ENCODE measurements at places on chromosomes 6 and 20.

DNA sequence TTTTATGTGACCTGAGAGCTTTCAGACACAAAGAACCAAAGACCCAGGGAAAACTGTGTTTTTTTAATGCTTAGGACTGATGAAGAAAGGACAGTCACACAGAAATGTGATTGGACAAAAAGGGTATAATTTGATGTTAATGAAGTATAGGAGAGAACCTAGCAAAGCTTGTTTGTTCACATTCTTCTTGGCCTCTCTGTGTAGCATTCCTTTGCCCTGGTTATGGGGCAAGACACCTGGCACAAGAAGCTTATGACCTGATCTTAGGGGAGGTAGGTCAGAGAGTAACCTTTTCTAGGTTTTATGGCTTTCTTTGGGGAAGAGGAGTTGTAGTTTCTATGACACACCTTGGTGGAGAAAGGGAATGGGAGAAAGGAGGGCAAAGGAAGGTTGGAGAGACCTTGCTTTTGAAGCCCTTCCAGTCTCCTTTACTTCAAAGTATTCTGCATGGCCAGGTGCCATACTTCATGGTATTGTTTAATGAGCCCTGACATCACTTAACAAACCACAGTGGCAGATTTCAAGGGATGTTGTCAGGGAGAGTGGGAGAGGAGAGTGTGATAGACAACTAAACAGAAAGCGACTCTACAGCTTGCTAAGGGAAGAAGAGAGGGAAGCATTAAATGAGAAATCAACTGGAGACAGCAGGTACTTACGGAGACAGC lies 701.8 kb upstream of the FLRT3 start:
- DNase-seq: no peak

DNA sequence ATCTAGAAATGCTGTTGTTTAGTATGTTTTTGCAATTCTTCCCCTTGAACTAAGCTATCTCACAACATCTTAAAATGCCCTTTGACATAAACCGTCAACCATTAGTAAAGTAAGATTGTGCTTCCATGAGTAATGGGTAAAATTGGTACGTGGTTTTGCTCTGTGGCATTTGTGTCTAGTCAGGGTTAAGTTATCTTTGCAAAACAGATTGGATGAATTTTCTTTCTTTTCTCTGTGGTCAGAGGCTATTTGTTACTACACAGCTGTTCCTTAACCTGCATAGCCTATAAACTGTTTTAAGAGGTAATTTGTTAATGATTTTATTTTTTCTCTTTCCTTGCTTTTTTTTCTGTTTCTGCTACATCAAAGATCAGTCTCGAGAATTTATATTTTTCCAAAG lies 75.4 kb downstream of the RPP40 start:
- no peak for DNase-seq

GRCh38 chr6:16731478-16732051 lies 29.7 kb downstream of the ATXN1 start:
- DNase-seq: no peak

DNA sequence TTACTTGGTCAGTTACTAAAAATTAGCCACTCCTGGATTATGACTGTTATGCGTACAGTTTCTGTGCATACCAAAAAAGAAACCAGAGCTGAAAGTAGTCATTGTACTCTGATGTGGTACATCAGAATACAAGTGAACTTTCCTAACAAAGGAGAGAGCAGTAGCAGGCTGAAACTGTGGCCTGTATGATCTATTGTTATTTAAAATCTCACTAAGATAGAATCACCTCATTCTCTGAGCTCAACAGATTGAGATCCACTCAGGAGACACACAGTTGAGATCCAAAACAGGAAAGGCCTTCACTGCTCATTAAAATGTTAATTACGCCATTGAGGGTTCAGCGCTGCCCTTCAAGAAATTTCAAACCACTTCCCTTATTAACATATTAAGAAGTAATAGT lies 576.4 kb downstream of the LMBRD1 start:
- no peak for DNase-seq

- no peak for DNase-seq
Measured at GRCh38 chr6:169286961-169287360, 33.3 kb upstream of the THBS2 start.

- no peak for DNase-seq
Measured at GRCh38 chr6:14763139-14763538, 482.7 kb upstream of the JARID2 start.

GRCh38 chr6:12845224-12846004 lies 128.8 kb downstream of the PHACTR1 start:
- no peak for DNase-seq

DNA sequence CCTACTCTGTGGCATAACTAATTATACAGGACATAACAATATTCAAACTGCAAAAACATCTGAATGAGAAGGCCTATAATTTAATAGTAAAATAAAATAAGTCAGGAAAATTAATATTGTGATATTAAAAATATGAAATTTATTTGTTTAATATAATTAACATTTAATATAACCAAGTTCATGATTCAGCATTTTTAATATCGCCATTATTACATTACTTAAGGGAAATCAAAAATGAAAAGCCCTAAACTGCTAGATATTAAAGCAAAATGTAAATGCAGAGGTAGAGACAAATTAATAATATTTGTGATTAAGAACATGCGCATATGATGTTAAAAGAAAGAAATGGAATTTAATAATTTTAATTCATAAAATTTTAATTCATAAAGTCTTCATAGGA lies 683.4 kb upstream of the EYS start:
- no peak for DNase-seq

DNA sequence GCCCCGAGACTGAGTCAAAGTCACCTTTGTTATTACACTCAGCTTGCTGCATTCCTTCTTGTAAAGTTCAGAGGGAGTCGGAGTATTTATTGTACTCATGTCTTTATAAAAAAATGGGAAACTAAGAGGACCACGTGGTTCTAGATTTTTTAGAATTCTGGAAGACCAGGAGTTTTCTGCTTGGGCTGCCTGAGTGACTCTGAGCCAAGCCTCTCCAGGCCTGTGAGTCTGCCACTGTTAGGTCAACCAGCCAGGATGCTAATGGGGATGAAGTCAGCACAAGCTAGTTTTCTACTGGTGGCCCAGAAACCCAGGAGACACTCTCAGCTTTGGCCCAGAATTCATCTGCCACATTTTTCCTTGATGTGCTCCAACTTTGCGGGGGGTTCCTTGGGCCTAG lies 453.5 kb upstream of the SULF2 start:
- DNase-seq: no peak

DNA sequence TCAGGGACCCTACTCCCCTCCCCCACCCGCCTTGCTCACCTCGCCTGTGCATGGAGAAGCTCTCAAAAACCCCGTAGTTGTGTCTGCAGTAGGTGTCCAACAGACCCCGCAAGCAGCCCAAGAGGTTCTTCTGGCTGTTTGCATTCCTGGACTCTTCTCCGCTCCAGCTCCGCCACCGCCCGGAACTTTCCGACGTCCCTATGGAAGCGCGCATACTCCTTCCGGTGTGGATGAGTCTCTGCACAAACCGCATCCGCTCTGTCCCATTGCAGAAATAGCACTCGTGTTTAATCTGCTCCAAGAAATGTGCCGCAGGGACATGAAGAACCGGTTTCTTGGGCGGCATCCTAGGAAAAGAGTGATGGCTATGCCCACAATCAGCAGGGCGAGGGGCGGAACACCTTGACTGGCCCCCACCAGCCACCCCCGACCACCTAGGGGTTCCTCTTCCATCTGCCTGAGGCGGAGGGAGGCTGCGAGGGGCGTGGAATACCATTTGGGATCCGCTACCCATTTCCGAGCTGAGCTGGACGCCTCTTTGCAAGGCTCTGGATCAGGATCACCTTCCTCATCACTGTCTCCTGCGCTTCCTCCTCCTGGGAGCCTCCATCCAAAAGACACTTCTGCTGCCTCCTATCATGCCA lies 20.2 kb downstream of the HLA-DRA start:
- DNase-seq: no peak

GRCh38 chr6:37807656-37808055 lies 11.9 kb upstream of the ZFAND3 start:
- DNase-seq: no peak

- no peak for DNase-seq
Measured at GRCh38 chr6:154683756-154684523, 49.3 kb upstream of the SCAF8 start.

DNA sequence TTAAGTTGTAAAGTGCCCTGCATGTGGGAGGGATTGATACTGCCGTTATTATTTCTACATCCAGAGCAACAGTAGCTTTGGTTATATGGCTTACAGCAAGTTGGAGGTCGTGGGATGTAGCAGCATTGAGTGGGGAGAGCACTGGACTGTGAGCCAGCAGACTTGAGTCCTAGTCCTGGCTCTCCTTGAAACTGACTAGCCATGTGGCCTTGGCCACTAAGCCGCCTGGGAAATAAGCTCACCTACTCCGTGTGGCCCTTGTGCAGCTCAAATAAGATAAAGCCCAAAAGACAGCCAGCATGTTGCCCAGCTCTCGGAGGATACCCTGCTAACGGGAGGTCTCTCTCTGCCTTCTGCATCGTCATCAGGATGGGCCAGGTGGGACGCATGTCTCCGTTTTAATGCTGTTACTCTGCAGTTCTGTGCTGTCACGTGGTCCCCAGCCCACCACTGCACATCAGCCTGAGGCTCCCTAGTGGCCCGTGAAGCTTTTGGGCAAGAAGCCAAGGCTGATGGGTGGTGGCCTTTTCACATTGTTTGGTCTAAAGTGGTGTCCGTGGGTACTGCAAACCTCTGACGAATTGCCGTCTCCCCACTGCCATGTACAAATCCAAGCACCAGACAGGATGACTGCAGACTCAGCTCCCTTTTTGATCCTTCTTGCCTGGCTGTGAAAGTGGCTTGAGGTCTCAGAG lies 7.9 kb downstream of the EPB41L1 start:
- DNase-seq: no peak

- DNase-seq: no peak
Measured at GRCh38 chr20:46285072-46285471, 23.2 kb downstream of the CDH22 start.

DNA sequence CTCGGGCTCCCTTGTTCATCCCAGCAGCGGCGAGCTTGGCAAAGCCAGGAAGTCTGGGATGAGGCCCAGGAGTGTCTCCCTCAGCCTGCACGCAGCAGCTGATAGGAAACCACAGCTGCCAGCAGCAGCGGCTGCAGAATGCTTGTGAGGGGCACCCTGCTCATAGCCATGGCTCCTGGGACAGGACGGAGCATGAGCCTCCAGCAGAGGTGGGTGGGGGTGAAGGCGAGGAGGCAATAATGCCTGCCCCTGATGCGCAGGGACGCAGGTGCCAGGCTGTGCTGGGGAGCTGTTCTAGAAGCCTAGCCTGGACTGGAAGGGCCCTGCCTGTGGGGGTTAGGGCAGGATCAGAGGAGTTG lies 157.9 kb downstream of the CD83 start:
- no peak for DNase-seq

GRCh38 chr6:135162678-135163439 lies 18.2 kb upstream of the MYB start:
- no peak for DNase-seq

DNA sequence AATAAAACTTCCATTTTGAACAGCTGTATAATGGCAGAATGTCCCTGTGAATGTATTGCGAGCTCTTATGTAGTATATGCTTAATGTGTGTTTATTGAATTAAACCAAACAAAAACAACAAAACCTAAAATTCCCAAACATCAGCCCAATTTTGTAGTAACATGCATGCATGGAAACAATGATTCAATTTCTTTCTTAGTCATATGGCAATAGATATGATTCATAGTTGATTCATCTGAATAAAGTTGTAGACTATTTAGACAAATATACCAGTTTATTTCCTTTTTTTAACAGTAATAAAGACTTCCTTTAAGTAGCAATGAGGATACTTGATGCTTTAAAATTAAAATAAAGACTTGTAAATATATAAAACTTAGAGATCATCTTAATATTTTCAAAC lies 670.6 kb downstream of the CD109 start:
- no peak for DNase-seq

- DNase-seq: no peak
Measured at GRCh38 chr6:63795006-63795405, 159.4 kb downstream of the PHF3 start.

- no peak for DNase-seq
Measured at GRCh38 chr6:65787787-65788186, 80.8 kb upstream of the EYS start.

GRCh38 chr6:26366504-26366903 lies 1.5 kb downstream of the BTN3A2 start:
- DNase-seq: no peak

DNA sequence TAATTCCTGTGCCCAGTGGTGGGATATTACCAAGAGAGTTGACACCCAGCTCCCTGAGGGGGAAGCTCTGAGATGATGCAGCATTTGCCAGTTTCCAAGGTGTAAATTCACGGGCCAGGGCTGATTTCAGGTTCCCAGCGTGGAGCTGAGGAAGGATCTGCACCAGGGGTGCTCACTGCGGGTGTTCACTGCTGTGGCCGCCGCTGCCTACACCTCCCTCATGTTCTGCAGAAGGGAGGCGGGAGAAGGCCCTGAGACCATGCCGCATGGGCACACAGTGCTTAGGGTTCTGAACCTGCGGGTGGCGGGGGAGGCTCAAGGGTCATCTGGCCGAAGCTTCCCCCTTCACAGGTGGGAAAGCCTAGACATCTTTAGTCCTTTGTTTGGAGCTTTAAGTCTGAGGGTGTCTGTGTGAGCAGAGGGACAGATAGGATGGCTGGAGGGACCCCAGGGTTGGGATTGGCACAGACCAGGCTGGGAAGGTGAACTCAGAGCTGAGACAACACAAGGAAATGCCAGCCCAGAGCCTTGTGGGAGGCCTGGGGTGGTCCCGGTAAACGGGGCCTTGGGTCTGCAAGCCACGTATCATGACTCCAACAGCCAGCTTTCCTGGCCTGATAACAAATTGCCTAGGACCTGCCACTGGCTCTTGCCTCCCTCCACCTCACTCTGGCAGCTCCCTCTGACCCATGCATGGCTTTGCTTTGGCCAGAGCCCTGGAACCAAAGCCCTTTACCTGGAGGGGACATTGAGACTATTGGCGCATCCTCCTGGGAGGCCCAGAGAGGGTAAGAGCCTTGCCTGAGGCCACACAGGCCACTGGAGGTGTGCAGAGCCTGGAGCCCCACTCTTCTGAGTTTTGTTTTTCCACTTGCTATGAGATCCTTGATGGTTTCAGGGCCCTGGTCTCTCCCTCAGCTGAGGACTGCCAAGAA lies 40.4 kb downstream of the SYNJ2 start:
- DNase-seq: no peak

GRCh38 chr6:153673225-153673624 lies 365.8 kb upstream of the OPRM1 start:
- no peak for DNase-seq

GRCh38 chr6:18506382-18507017 lies 119.3 kb downstream of the RNF144B start:
- no peak for DNase-seq

All from activated CD4-positive, alpha-beta T cell treated with anti-CD3 and anti-CD28 coated beads, Interleukin-2, amount 50 U/mL, for 24 hours (primary cell).